ENCODE measurements at places on chromosomes 6 and 20. TPM values are rescaled to one million over a fixed set of nuclear protein-coding genes. Genes with fewer than 3 reads are reported as not detected.

DDX43 gene
- 1.4 TPM for total RNA-seq

RSPH4A gene
- 0.72 TPM for total RNA-seq

TFAP2D gene
- total RNA-seq, result not detected

HLA-DRB5 gene
- total RNA-seq, result 64.7 TPM

TMEM244 gene
- total RNA-seq, result not detected

DEFB124 gene
- total RNA-seq, result not detected

LY6G6F gene
- total RNA-seq, result not detected

ELOVL4 gene
- total RNA-seq, result 0.84 TPM

CALHM4 gene
- total RNA-seq, result not detected

SLCO4A1 gene
- 8.4 TPM for total RNA-seq

GLP1R gene
- 6.1 TPM for total RNA-seq

CST5 gene
- total RNA-seq, result not detected

SNAP25 gene
- total RNA-seq, result 9.0 TPM

RIPOR3 gene
- total RNA-seq, result 3.5 TPM

C20orf141 gene
- not detected for total RNA-seq

LPA gene
- total RNA-seq, result not detected

LINC00237 gene
- total RNA-seq, result not detected

C6orf141 gene
- 0.23 TPM for total RNA-seq

EGFL8 gene
- total RNA-seq, result 15.1 TPM

ACSS1 gene
- total RNA-seq, result 32.5 TPM

CLPSL2 gene
- not detected for total RNA-seq

PPP1R18 gene
- total RNA-seq, result 21.8 TPM

CPNE1 gene
- total RNA-seq, result 67.5 TPM

KHDRBS2 gene
- total RNA-seq, result 0.09 TPM

ZSCAN23 gene
- total RNA-seq, result 1.8 TPM
